GM04504 (cell line): ENCODE measurements at places on chromosomes 3 and 15.

- no peak for DNase-seq
Observed at GRCh38 chr3:178002113-178002512, 534.1 kb upstream of the KCNMB2 start.

DNA sequence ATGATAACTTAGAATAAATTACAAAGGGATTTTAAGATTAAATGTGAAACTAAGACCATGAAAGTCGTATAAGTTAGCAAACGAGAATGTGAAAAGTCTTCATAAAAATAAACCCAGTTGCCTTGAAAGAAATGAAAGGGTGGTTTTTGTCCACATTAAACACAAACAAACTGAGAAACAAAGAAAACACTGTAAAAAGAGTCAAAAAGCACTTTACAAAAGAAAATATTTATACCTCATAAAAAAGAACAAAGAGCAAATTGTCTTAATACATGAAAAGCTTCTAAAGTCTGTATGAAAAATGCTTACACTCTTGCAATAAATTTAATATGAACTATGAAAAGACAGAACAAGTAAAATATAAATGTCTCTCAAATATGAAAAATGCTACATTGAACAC is 865.9 kb upstream of the CADM2 start:
- DNase-seq = no peak

DNA sequence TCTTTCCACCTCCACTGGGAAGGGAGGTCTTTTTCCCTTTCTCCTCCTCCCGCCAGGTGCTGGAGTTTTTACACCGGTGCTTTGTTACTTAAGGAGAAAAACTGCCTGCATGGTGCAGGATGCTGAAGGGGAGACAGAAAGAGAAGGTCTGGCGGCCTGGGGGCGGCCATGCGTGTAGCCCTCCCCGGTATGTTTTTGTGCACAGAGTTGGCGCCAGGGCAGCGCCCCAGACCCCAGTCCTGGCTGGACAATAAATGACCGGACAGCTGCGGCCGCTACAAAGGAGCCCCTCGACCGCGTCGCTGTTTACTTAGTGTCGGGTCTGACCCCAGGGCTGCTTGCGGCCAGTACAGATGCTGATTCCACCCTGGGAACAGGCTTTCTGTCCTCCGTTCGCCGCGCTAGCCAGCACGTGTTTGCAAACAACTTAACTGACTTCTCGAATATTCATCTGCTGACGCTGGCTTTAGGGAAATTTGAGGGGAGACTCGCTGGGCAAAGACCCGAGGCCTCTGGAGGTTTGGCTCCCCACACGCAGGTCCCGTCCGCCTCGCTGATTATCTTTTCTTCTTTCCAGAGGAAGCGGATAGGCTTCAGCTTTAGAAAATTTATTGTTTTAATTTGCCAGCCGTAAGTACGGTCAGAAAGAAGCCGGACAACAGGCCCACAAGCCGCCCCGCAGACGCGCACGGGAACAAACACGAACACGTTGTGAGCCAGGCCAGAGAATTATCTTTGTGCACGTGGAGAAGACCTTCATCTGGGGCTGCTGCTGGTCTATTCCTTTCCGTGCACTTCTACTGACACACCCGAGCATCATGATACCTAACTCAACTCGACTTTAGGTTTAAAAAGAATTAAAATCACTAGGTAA is 46.9 kb downstream of the ZIC4 start:
- DNase-seq = no peak

DNA sequence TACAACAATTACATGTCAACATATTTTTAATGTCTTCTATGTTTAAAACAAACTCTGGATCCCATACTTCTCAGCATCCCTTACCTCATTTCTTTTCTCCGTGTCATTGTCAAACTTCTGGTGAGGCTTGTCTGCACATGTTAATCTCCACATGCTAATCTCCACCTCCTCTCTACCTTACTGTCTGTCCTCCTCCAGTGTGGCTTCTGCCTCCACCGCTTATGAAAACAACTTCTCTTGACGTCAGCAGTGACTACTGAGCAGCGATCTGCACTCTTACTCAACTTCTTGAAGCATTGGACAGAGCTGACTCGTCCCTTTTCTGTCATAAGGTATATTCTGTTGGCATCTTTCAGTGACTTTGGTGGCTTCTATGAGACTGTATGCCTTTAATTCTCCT is 338.2 kb upstream of the THRB start:
- no peak for DNase-seq

GRCh38 chr15:52789601-52790168 is 451 bp downstream of the ONECUT1 start:
- DNase-seq = no peak

- no peak for DNase-seq
Observed at GRCh38 chr3:18445401-18446148, 20.4 kb upstream of the SATB1 start.

DNA sequence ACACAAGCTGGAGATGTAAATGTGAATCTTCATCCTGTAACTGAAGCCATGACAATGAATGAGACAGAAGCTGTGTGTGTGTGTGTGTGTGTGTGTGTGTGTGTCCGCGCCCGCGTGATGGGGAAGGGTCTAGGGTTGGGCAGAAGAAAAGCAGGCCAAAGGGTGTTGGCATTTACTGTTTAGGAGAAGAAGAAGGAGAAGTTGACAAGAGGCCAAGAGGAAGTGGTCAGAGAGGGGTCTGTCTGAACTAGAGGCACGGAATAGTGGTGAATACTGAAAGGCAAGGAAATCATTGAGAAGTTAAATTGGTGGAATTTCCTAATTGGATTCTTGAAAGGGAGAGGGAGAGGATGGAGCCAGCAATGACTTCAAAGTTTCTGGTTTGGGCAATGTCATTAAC is 5.6 kb upstream of the NCEH1 start:
- DNase-seq = no peak

DNA sequence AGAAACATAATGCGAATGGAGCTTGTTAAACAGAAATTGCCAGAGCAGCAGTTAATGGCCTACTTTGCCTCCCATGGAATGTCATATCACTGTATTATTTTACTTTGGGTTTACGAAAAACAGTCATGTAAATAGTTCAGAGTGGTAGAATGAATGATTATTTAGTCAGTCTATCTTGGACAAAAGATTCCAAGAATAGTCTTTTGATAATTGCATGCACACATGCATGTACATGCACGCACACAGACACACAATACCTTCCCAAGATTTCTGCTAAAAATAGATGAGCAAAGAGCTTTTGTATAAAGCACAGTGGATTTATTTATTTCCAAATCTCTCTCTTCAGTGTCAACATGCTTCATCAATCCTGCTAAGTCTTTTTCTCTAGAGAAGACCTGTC is 800.7 kb downstream of the DIPK2A start:
- DNase-seq = no peak
